H4 (cell line): ENCODE measurements at places on chromosomes 16 and 17.

GRCh38 chr16:17365591-17366298 lies 105.0 kb downstream of the XYLT1 start:
- DNase-seq, result no peak

GRCh38 chr17:42287305-42287976 lies 857 bp upstream of the STAT5A start:
- no peak for DNase-seq

DNA sequence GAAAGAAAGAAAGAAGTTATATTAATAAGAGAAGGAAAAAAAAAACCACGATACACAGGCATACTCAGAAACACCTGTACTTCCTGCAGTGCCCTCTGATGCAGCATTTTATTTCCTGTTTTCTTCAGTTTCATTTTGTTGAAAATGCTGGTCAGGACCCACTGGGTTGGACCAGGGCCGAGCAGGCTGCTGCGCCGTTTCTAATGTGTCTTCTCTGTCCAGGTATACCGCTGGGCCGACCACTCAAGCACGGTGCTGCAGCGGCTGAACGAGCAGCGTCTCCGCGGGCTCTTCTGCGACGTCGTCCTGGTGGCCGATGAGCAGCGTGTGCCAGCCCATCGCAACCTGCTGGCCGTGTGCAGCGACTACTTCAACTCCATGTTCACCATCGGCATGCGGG lies 8.3 kb downstream of the KLHL36 start:
- no peak for DNase-seq

DNA sequence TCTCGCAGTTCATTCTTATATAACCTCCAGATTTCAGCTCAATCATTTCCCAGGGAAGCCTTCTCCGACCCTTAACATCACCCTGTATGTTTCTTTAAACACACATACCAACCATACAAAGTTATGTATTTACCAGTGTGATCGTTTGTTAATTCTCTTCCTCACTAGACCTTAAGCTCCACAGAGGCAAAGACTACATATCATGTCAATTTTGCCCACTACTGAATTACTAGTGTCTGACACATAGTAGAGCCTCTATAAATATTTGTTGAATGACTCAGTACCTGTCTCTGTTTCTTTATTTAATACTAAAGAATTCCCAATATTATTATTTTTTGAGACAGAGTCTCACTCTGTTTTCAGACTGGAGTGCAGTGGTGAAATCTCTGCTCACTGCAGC lies 137.2 kb downstream of the SHISA9 start:
- DNase-seq, result no peak

- DNase-seq, result no peak
Measured at GRCh38 chr17:21251337-21252010, 1.7 kb downstream of the NATD1 start.

DNA sequence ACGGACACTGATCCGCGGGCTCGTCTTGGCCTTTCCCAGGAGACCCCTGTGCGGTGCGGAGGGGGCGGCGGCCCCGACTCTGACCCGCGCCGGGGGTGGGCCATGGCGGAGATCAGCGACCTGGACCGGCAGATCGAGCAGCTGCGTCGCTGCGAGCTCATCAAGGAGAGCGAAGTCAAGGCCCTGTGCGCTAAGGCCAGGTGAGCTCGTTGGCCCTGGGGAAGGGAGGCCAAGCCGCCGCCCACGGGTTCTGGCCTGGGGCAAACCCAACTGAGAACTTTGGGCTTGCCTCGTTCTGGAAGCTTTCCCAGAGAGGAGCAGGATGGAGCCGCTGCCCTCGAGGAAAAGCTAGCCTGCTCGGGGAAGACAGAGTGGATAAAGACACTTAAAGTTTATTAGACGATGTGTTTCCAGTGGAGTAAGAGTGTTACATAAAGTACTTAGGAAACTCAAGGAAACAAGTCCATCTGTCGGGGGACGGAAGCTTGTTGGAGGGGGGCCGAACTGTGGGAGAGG lies 540 bp downstream of the PPP4C start:
- no peak for DNase-seq

DNA sequence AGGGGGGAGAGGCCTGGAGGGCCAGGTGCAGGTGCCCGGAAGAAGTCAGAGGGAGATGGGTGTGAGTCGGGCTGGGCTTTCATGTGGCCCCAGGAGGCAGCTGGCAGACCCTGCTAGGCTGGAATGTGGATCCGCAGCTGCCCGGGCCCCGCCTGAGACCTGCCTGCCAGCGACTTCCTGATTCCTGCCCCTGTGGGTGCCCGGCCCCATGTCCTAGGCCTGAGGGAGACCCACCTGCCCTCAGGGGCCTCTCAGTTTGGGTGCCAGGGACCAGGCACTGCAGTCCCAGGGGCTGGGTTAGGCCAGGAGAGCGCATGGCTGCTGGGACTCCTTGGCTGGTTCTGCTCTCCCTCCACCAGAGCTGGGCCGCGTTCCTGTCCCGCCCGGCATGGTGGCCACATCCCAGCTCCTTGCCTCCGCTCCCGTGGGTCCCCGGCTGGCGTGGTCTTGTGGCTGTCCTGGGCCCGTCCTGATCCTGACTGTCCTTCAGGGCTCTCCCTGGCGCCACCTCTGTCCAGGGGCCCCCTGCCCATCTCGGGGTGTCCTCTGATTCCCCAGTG lies 22.1 kb upstream of the SPNS2 start:
- no peak for DNase-seq

GRCh38 chr16:82111944-82112343 lies 58.1 kb downstream of the MPHOSPH6 start:
- no peak for DNase-seq

DNA sequence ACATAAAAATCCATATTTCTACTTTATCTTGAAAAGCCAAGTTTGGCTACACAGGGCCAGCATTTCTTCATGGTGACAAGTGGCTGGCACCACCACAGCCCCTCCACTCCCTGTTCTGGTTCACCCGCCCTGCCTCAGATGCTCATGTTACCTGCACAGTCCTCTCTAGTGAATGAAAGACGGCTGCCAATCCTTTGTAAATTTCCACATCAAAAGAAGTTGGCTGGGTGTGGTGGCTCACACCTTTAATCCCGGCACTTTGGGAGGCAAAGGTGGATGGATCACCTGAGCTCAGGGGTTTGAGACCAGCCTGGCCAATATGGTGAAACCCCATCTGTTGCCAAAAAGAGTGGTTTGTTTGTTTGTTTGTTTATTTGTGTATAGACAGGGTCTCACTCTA lies 19.9 kb upstream of the CORO1A start:
- no peak for DNase-seq

DNA sequence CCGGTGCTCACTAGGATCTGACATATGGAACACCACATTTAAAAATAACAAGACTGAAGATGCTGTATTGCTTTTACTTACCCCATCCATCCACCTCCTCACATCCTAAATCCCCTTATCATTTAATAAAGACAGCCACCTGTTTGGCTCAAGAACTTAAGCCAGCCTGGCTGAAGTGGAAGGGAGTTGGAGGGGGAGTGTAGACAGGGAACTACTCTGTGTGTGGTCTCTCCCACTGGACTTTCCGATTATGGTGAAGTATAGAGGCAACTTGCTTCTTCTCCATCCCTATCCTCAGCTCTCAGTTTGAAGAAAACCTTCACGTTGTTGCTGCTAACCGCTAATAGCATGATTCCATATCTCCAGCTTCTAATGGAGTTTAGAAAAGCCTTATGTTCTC lies 313.4 kb downstream of the CDH11 start:
- DNase-seq, result no peak

DNA sequence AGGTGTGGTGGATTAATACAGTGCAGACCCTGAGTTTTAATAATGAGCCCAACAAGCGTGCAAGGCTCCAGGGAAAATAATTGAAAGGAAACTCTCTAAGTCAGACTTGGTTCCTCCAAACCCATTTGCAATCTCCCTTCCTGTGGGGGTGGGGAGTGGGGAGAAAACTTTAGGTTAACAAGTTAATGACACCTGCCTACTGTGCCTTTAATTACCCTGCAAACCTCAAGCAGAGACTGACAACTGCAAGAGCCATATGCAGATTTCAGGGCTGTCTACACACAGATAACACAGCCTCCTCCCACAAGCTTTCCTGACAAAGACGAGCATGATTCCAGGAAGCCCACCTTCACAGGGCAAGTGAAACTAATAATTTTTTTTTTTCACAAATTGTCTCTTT lies 359.3 kb downstream of the HS3ST4 start:
- DNase-seq, result no peak

DNA sequence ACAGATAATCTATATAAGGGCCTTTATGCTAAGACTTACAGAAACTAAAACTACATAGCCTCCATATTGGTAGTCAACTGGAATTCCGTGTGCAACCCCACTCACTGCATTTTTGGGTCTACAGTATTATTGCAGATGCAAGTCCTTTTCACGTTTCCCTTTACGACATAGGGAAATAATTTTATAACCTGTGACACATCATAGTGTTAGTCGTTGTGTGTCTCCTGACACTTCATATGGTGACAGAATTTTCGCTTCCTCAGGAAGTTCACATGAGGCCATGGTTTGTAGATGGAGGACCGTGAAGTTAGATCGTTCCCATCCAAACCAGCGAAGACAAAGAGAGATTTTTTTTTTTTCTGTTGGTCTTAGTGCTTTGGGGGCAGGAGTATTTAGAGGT lies 15.7 kb upstream of the MRC2 start:
- DNase-seq, result no peak

- DNase-seq, result no peak
Measured at GRCh38 chr17:79132271-79133064, 57.8 kb downstream of the ENGASE start.

- DNase-seq, result no peak
Measured at GRCh38 chr16:35185366-35186044, 1726.1 kb downstream of the TP53TG3F start.

DNA sequence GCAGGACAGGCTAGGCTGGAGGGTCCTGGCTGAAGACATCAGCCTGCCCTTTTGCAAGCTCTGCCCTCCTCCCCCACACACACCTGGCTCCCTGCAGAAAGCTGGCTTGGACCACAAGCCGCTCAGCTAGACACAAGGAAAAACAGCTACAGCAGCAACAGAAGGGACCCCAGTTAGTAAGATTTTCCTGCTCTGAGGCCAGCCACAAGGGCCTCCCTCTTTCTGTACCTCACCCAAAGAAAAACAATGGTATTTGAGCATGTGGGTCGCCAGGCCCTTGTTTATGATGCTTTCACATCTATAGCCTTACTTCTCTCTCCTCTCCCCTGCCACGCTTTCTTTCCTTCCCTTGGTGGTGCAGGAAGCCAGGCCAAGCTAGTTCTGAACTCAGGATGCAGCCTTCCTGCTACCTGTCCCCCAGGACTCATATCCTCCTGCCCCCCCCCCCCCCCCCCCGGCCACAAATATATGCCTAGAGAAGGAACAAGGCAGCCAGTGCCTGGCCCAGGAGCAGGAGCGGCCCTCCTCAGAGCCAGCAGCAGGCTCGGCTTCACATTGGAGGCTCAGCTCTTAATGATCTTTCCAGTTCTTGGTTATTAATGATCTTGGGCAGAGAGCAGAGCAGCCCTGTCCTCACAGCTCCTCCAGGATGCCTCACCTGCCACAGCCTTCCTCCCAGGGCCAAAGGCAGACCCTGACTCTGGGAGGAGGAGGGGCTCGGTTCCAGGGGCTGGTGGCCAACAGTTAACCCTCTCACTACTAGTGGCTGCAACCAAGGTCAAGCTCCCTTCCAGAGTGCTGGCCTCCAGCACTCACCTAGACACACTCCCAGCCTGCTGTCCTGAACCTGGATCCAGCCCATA lies 19.5 kb downstream of the GRIN2C start:
- DNase-seq, result no peak

GRCh38 chr16:9384141-9384540 lies 292.7 kb downstream of the HAPSTR1 start:
- DNase-seq, result no peak

GRCh38 chr16:50525262-50525661 lies 22.9 kb upstream of the NKD1 start:
- no peak for DNase-seq

DNA sequence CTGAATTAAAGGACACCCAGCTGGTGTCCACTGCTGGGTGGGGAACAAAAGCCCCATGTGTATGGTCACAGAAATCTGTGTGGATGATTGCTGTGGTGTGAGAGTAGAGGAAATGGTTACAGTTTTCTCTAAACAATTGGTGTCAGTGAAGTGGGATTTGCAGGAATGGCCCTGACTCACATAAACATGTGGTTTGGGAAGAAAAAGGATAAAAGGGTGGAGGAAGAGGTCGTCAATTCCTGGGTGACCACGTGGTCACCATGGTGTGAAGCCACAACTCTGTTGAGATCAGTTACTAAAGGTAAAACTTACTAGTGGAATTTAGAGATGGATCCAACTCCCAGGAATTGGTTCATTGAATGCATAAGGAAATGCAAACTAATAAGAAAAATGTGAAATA lies 3.6 kb upstream of the TUBG2 start:
- DNase-seq, result peak; percentile 96

DNA sequence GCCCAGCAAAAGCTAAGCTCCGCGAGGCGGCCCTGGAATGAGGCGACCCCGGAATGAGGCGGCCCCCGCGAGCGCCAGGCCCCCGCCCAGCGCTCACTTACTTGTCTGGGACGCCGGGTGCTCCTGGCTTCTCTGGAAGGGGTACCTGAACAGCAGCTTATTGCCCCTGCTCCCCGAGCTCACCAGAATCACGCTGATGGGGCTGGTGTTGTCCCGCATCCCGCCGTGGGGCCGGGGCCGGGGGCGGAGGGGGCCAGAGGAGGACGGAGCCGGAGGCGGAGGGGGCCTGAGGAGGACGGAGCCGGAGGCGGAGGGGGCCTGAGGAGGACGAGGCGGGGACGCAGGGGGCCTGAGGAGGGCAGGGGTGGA lies 440 bp downstream of the NPRL3 start:
- DNase-seq, result no peak

DNA sequence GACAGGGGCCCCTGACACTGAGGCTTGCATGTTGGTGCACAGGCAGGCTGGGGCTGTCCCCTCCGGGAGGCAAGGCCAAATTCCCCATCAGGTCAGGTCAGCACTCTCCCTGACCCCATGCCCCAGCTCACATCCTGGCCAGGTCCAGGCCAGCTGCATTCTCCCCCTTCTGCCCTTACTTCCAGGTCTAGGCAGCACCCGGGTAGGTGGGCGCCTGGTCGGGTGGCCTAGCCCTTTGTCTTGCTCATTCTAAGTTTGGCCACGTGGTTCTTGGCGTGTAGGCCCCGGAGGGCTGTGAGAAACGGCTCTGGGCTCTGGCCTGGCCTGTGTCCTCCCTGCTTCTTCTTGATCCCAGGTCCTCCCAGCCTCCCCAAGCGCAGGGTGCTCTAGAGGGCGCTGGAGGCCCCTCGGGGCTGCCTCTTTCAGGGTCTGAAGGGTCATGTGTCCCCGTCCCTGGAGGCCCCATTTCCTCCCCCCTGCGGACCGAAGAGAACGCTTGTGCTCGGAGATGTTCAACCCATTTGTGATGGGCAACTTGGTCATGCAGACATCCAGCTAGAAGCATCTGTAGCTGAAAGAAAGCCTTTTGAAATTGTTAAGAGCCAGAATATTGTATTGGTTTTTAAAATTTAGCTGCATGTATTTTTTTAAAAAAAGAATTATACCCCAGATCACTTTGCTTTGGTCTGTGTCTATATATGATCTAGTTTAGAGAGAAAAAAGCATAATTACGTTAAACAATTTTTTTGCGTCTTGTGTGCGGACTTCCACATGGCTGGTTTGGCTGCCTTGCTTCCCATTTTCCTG lies 6.7 kb downstream of the BAHCC1 start:
- no peak for DNase-seq

- DNase-seq, result peak; percentile 45
Measured at GRCh38 chr17:78034429-78035091, 76.1 kb downstream of the TNRC6C start.
